Ammon's horn (tissue), 1 donor: ENCODE measurements at places on chromosomes 6 and 20.
A peak's percentile ranks its signal among the peaks of the same experiment; 100 is the strongest.

DNA sequence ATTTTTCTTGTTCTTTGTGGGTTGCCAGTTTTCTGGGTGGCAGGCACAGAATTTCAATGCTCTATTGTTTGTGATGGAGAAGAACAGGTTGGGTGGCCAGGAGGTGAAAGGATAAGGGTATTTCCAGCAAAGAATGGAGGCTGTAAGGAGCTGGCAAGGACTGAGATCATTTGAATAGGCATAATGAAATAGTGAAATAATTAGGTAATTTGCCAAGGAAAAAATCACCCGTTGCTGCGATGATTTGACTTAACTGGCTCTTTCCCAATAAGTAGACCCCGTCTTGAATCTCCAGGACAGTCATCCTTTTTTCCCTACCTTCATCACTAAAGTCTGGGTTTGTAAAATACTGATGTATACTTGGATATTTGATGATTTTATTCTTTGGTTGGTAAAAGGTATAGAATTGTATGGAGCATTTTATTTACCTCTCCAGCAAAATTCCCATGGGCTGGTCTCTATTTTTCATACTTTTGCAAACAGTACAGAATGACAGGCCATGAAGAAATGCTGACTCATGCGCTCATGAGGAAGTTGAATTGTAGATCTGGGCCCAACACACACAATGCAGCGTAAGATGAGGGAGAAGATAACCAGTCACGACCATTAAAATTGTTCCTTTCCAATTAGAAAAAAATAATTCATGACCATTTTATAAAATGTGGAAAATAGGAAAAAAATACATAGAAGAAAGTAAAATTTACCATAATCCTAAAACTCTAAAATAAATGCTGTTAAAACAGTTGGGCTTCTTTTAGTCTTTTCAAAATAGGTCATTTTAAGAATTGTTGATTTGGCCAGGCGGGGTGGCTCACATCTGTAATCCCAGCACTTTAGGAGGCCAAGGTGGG is 2.4 kb upstream of the GCNT2 start:
- DNase-seq: peak; percentile 34

- DNase-seq: no peak
Measured at GRCh38 chr6:18042536-18043145, 55.2 kb upstream of the KIF13A start.

- DNase-seq: peak; percentile 42
Measured at GRCh38 chr20:46545077-46545826, 5.2 kb downstream of the OCSTAMP start.

DNA sequence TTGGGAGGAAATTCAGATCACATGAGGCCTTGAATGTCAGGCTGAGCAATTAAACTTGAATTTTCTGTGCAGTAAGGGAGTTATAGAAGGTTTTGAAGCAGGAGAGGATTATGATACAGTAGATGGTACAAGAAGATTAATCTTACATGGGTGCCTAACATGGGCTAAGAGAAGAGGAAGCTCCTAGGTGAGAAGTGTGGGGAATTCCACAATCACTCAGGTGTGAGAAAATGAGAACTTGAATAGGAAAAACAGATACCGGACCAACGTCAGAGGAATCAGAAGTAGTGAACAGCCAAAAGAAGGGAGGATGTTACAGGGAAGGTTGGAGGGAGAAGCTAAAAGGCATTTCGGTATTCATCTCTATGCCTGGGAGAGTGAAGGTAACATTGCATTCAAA is 250.7 kb upstream of the SLC35B3 start:
- no peak for DNase-seq

DNA sequence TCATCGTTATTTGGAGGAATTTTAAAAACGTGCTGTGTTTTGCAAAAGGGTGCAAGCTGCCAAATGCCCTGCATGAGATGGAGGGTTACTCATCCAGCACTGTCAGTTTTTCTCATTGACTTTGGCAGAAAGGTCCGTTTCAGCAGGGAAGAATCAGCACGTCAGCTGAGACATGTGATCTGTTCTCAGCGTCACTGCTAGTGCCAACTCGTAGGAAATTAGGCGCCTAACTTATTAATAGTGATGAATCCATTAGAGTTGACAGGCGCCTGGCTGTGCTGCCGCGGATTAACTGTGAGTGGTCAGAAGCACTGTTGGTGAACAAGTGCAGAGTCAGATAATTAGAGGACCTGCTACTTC is 175.5 kb upstream of the FOXQ1 start:
- DNase-seq: peak; percentile 51

GRCh38 chr6:134537146-134537555 is 219.2 kb upstream of the SGK1 start:
- DNase-seq: no peak

DNA sequence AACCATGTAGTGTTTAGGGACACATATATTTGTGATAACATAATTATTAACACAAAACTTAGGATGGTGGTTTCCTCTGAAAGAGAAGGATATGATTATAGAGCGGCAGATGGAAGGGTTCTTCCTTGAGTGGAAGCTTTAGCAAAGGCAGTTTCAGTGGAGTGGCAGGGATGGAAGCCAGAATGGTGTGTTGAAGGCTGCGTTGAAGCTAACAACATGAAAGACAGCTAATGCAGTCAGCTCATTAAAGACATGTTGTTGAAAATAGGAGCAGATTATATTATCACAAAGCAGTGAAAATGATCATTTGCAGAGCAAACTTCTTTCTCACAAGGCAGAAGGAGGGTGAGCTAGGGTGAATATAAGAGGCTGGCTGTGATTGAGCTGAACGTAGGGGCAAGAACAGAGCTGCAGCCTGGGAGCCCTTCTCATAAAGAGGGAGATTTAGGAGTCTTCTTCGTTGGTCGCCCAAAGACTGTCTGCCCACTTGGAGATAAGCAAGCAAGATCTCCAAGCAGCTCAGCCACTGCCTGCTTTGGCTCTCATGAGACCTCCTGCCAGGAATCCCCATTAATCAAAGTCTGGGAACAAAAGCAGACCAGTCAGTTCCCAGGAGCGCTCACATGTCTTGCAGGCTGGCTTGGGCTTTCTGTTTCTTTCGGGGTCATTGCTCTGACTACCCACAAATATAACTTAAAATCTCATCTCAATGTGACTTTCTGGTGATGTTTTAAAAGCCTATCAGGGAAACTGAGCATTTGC is 2.6 kb upstream of the ANKRD6 start:
- peak; percentile 15 for DNase-seq

DNA sequence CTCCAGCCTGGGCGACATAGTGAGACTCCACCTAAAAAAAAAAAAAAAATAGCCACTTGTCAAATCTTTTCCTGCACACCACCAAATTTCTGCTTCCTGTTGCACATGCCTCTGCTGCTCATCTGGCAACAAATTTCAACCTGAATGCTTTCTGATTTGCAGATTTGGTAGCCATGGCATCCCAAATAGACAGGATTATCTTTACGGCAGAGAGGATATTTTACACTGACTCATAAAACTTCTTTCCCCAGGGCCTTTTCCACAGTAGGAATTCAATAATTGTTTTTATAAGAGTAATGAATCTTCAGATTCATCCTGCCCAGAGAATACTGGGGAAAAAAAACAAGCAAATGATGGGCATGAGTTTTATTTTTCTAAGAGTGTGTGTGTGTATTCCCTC is 264.6 kb downstream of the FRK start:
- no peak for DNase-seq

GRCh38 chr6:150766201-150766997 is 99.1 kb upstream of the MTHFD1L start:
- DNase-seq: no peak

DNA sequence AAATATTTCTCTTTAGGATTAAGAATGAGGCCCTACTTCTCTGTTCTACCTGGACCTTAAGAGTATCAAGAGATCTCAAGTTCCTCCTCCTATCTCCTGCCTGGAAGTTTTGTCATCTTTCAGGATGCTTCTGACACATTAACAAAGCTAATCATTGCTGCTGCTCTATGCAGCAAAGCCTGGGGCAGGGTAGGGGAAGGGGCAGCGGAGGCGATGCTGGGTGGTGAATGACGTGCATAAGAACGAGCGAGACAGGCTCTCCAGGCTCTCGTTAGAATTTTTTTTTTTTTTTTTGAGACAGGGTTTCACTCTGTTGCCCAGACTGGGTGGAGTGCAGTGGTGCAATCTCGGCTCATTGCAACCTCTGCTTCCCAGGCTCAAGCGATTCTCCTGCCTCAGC is 31.2 kb downstream of the FERMT1 start:
- no peak for DNase-seq

- DNase-seq: no peak
Measured at GRCh38 chr6:75291331-75291730, 6.7 kb upstream of the TMEM30A start.

- DNase-seq: no peak
Measured at GRCh38 chr6:154632119-154632518, 101.1 kb upstream of the SCAF8 start.

GRCh38 chr6:153028286-153028685 is 25.8 kb upstream of the MTRF1L start:
- no peak for DNase-seq

DNA sequence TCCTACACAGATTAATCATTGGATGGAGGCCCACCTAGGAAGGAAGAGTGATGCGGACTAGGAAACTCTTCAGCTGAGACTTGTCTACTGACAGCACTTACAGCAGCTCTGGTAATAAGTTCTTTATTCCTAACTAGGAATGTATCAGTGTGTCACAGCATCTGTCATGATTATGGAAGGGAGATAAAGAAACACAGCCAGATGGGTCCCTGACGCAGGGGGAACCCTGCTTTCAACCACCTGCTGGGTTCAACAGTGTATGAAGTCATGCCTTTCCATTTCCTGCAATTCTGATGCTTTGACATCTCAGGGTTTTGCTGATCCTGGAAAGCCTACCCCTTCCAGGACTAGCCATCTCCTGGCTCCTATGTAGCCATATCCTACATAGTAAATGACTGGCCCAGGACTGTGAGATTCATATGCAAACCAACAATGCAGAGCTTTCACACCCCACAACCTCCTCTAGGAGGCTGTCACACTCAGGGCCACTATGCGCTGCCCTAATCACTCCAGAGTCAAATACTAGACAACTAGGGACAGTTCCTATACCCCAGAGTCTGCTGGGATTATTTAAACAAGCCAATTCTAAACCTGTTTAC is 29.0 kb upstream of the MANEA start:
- DNase-seq: no peak

DNA sequence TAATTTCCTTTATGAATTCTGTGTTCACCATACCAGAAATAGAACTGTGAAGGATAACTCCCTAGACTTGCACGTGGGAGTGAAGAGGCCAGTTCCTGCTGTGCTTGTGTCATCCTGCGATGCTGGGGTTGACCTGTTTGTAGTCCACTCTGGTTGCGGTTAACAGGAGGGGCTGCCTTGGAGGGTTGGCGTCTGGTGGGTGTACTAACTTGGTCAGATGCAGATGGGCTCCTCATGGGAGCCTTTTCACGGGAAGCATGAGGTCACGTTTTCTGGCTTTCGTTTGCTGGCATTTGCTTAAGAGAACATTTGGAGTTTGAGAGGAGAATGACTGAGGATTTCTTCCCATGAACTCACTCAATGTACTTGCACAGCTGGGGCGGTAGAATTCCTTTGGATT is 41.2 kb downstream of the IGF2R start:
- DNase-seq: no peak

DNA sequence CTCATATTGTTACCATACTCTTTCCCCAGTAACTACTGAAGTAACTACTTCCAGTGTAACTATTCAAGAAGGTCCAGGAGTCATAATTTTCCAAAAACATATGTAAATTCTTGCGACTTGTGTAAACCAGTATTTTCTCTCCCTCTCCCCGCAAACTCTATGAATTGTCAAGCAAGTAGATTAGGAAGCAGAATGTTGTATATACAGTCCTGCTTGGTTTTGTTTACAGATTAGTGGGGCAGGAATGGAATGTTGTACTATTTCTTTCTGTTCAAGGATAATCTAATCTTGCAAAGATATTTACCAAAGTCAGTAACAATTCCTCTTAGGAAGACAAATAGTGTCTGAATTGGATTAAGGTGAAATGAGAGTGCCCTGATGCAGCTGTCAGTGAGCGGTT is 234.9 kb upstream of the PLN start:
- DNase-seq: no peak

- no peak for DNase-seq
Measured at GRCh38 chr6:45031601-45032000, 296.5 kb upstream of the RUNX2 start.

GRCh38 chr6:118696271-118696670 is 44.9 kb upstream of the CEP85L start:
- DNase-seq: no peak

GRCh38 chr6:140609956-140610355 is 1235.5 kb upstream of the CITED2 start:
- DNase-seq: no peak

- DNase-seq: no peak
Measured at GRCh38 chr20:32707691-32708581, 34.2 kb upstream of the C20orf203 start.

DNA sequence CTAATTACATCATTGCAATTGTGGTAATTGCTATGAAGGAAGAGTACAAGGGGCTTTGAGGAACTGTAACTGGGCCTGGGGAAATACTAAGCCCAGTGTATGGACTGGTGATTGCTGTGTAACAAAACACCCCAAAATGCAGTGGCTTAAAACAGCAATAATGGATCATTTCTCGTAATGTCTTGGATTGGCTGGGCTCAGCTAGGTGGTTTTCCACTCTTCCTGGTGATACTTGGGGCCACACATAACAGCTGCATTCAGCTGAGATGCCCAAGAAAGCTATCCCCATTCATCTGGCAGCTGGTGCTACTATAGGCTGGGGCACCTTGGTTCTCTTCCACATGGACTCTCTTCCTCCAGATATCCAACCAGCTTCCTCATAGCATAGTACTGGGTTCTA is 150.3 kb downstream of the EYA2 start:
- no peak for DNase-seq

- DNase-seq: no peak
Measured at GRCh38 chr6:101450901-101451300, 57.4 kb downstream of the GRIK2 start.

DNA sequence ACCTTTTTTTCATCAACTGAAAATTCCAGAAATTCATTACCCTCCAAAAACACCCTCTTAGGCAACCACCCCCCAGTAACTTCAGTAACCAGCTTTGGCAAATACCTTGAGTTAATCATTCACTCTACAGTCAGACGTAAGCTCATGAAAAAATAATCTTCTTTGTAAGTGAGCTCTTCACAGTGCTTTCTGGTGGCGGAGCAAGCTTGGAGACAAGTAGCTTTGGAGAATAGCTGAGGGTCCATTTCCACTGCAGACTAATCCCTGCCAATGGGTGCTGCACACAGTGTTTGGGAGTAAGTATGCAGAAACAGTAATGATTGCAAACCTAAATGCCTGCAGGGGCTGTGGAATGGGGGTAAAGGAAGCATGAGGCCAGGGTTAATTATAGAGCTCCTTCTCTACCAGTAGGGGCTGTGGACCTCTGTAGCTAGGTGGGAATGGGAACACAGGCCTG is 56.8 kb upstream of the HINT3 start:
- DNase-seq: no peak

DNA sequence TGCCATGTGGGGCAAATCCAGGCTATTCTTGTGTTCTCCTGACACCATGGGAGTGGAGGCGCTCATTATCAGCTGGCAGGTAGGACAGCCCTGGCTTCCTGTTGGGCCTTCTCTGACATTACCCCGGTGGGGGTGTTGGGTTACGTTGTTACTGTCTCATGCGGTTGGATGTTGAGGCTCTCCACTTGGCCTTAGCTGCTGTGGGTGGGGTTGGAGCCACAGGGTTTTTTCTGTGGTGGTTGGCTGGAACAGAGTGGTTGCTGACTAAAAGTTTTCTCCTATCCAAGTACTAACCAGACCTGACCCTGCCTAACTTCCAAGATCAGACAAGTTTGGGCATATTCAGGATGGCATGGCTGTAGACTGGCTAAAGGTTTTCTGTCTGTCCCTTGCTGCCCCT is 20.2 kb downstream of the RIPK1 start:
- DNase-seq: no peak
